GM12864 (cell line): ENCODE measurements at places on chromosomes 6 and 20.

- DNase-seq = no peak
These were observed 59.0 kb upstream of the EEF1A1 start for GRCh38 chr6:73579851-73580246.

DNA sequence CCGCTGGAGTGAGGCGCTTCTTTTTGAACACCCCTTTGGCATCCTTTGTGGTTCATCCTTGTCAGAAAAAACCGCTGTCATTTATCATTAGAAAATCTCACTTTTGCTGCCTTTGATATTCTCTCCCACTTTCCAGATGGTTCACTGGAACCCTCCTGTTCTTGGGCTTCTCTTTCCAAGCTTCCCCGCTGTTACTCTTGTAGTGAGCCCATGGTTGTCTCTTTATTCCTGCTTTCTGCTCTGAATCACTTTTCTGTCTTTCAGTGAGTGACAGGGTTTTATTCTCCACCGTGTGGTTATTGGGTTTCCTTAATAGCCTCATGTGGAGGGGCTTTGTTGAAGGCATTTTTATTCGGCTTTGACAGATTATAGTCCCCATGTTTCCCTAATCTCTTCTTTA, 117.0 kb downstream of the FARS2 start:
- no peak for DNase-seq

DNA sequence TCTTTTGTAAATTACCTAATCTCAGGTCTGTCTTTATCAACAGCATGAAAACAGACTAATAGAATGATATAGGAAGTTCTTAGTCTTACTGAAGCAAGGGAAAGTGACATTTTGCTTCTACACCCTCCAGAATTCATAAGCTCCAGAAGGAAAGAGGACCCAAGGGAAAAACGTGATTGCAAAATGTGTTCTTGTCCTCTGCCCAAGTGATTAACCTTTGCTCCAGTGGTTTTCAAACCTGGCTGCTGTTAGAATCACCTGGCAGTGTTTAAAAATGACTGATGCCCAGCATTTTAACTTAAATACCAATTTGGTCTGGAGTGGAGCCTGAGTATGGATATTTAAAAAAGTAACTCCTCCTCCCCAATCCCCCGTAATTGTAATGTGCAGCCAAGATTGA, 191.4 kb downstream of the SLC16A10 start:
- no peak for DNase-seq

DNA sequence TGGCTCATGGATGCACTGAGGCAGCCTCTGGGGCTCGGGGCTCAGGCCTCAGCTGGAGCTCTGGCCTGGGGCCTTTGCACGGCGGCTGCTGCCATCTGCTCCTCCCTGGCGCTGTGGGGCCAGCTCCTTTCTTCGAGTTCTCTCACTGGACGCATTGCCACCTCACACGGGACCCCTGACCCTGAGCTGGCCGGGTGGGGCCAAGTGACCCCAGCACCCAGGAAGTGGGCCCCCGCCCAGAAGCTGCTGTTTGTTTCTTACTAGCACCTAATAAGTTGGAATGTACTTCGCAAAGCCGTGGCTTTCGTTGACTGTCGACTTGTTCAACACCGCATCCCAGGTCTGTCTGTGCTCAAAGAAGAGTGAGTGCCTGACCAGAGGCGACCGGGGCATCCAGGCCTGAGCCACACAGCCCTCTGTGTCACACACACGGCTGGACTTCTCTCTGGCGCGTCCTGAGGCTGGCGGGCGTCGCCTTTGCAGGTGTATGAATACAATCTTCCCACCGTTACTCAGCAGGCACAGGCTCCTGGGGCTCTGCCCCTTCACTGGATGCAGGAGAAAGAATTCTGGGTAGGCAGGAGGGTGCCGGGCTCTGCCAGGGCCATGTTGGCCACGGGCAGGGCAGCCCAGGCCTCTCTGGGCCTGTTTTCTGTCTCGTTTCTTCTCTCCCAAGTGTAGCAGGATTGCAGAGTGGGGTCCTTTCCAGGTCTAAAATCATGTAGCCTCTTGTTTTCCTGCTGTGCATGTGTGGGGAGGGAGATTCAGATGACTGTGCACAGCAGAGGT, 112.9 kb downstream of the DLL1 start:
- no peak for DNase-seq

- DNase-seq = peak; percentile 91
These were observed 89.1 kb downstream of the PREX1 start for GRCh38 chr20:48738399-48739304.

DNA sequence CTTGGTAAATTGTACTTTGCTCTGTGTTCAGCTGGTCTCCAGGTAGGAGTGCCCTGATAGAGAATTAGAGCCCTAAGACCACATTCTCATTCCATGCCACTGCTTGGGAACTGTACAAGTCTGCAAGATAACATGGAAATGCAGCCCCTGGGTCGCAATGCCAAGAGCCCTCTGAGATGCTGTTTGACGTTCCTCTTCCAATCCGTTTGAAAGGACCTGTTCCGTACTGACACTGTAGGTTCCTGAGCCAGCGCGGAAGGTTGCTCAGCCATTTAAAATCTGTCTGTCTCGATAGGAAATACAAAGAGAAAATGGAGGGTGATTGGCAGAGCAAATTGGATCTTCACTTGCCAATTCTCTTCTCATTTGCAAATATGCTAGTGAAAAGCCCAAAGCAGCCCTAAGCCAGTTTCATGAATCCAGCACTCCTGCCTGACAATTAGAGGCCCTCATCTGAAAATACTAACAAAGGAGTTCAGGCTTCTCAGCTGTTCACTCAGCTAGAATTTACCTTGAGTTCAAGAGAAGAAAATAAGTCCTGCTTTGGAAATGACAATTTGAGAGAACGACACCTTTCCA, 100.6 kb upstream of the AFDN start:
- no peak for DNase-seq

DNA sequence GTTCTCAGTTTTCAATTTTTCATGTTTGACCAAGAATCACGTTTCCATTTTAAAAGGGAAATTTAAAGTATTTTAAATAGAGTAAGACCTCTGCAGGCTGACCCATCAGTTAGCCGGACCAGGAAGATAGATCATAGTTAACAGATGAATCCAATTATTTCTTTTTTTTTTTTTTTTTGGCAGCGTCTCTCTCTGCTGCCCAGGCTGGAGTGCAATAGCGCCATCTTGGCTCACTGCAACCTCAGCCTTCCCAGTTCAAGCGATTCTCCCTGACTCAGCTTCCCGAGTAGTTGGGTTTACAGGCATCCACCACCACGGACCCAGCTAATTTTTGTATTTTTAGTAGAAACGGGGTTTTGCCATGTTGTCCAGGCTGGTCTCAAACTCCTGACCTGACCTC, 256.7 kb upstream of the CNR1 start:
- DNase-seq = no peak

GRCh38 chr20:51462566-51463276, 79.8 kb downstream of the NFATC2 start:
- no peak for DNase-seq
